ENCODE measurements at places on chromosomes 3 and 15. TPM values are rescaled to one million over a fixed set of nuclear protein-coding genes. Genes with fewer than 3 reads are reported as not detected.

- DNase-seq, result no peak
Measured at GRCh38 chr3:32121137-32121536, 14.7 kb downstream of the GPD1L start.

DNA sequence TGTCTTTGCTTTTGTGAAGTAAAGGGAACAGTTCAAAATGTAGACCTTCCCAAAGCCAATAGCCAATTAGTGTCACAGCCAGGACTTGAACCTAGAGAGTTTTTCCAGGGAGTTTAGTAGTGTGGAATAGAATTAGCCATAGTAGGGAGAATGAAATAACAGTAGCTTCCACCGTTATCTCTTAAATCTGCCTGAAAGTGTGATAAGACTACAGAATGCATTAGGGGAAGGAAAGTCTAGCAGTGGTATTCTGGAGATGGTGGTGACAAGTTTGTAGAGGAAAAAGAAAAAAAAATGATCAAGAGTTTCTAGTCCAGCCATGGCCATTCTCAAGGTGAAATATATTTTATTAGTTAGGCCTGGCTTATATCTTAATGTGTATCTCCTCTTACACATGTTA is 13.8 kb downstream of the ATP11B start:
- no peak for DNase-seq

- no peak for DNase-seq
Measured at GRCh38 chr3:178203650-178204049, 332.6 kb upstream of the KCNMB2 start.

GOLGA8S gene
- not detected for total RNA-seq

GRM7 gene
- not detected for total RNA-seq
